Inflammatory macrophage (primary cell): ENCODE measurements at places on chromosomes 5 and 9.
A peak's percentile ranks its signal among the peaks of the same experiment; 100 is the strongest.

DNA sequence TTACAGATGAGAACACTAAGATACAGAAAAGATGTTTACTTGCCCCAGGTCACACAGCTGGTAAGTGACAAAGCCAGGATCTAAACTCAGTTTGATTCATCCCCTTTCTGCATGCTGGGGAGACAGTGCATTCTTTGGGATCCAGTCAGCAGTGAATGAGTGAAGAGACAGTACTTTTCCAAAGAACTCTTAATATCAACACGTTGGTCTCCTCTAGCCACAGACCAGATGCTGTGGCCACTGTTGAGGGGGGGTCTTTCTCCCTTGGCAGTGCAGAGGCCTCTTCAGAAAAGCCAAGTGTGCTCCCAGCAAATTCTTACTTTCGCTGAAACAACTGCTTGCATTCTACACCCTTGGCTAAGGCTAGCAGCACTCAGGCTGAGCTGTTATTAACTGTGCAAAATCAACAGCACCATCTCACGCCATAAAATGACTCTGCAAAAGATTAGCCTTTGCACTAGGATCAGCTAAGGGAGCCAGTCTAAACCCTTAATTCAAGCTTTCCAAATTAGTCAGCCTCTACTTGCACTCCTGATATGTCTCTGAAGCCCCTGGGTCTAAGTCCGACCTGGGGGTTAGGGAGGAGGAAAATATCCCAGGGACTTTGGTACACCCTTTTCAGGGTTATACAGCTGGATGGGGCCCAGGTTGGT lies 4.8 kb upstream of the TMEM171 start:
- no peak for DNase-seq

DNA sequence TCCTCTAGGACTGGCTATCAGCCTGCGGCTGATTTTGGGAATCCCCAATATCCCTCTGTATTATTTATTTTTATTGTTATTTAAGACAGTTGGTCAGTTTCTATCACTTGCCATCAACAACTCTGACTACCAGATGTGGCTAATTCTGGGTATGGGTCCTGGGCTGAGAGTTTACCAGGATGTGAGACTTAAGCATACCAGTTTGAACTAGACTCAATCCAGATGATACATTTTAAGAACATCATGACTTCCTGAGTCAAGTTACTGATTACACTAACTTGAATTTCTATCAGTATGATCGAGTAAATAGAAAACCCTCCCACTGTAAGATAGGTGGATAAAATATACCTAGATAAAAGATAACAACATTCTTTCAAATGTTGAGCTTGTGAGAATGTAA lies 634.0 kb downstream of the MAT2B start:
- no peak for DNase-seq

GRCh38 chr9:137411645-137412380 lies 11.1 kb downstream of the EXD3 start:
- DNase-seq = no peak

- DNase-seq = no peak
Observed at GRCh38 chr5:2008851-2009629, 126.3 kb upstream of the IRX4 start.

DNA sequence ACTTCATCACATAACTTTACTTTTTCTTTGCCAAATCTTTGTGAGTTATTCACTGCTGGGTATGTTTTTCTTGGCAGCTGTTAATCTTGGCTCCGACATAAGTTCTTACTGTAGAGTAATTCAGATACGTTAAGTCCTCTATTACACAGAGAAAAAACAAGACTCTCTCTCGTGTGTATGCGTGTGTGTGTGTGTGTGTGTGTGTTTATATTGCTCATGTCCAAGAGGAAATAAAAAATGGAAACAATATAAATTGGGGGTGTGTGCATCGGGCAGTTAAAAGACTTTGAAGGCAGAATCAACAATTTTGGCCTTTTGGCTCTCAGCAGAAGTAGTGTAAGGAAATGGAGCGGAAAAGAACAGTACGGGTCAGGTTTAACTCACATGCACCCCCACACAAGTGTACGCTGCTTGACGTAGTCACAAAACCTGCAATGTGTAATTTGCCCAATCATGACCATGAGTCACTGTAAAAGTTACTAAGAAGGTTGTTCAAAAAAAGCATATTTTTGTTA lies 67.2 kb upstream of the IFNE start:
- DNase-seq = no peak

- DNase-seq = no peak
Observed at GRCh38 chr5:33761139-33761538, 130.7 kb downstream of the ADAMTS12 start.

DNA sequence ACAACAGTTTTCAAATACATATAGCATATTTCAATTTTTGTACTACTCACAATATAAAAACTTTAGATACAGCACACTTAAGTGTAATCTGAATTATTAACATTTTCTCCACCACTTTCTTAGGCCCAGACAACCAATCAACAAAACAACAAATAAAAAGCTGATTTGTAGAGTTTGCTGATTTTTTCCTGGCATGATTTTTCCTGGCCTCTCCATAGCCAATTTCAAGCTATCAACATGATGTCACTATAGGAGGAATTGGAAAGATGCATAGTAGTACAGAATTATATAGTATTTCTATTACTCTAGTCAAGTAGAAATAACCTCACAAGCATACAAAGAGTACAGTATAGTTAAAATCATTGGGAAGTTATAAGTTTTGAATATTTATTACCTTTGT lies 35.1 kb upstream of the ADAMTS19 start:
- no peak for DNase-seq

GRCh38 chr5:82975396-82975795 lies 101.8 kb downstream of the TMEM167A start:
- DNase-seq = no peak

GRCh38 chr9:72137697-72138365 lies 11.4 kb upstream of the GDA start:
- no peak for DNase-seq

GRCh38 chr9:7105095-7105494 lies 347.3 kb downstream of the KDM4C start:
- peak; percentile 51 for DNase-seq

DNA sequence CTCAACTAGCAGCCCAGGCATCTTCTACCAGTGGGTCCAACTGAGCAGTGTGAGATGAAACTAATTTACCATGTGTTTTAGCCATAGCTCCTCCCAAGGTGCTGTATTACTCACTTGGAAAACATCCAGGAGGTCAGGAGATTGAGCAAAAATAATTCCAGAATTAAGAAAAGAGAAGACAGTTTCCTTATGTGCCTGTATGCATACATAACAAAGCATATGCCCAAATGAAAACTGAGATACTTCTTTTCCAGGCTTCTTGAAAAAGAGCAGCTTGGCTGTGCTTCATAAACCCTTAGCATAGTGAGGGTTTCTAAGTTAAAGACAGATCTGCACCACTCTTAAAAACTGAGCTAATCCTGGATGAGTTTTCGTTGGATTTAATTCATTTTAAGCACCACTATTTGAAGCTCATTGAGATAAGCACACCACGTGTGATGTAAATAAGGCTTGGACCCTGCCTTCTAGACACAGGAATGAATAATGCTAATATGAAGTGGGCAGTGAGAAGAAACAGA lies 119.4 kb downstream of the ADAMTS12 start:
- DNase-seq = no peak

DNA sequence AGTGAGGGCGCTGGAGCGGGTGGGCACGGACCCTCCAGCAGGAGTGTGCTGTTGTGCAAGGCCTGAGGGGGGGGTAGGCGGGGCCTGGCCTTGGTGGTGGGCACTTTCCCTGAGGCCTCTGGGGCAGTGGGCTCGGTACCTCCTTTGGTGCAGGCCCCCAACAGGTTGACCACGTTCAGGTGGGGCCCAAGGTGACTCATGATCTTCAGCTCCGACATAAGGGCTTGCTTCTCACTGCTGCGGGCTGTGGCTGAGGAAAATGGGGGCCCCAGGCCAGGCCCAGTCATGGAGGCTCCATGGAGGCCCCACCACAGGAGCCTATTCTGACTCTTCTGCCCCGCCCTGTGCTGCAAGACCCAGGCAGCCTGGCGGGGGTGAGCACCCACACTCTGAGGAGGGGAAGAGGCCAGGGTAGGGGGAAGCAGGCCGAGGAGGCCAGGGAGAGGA lies 31.5 kb downstream of the PDGFRB start:
- peak; percentile 45 for DNase-seq

DNA sequence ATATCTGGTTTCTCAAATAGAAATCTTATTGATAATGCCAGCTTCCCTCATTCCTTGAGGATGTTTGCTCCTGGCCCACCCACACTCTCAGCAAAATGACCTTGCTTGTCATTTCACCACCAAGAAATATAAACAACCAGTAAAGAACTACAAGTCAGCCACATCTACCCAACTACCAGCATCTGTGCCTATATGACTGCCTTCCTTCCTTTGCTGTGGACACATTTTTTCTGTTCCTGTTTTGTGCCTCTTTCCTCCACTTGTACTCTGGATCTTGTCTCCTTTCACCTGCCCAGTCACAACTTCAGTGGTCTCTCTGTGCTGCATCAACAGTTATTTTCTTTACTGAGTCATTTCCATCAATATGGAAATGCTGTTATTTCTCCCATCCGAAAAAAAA lies 20.3 kb downstream of the KIF2A start:
- no peak for DNase-seq

- no peak for DNase-seq
Observed at GRCh38 chr9:33435821-33436277, 11.5 kb downstream of the AQP3 start.

DNA sequence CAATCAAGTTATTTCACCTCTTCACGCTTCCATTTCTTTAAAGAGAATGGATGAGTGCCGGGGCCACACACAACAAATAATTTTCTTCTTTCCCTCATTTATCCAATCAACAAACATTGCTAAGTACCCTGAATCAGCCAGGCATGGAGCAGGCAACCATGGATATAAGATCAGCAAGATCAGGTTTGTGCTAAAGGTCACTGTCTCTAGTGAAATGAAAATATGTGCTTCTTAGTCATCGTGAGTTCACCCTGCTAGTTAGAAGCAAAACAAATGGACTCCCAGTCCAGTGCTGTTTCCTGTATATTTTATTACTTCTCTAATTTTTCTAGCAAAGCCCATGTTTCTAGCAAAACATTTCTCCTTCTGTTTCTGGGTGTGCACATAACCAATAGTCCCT lies 629.2 kb downstream of the BNC2 start:
- no peak for DNase-seq

- peak; percentile 42 for DNase-seq
Observed at GRCh38 chr9:91273853-91274552, 87.7 kb downstream of the AUH start.

DNA sequence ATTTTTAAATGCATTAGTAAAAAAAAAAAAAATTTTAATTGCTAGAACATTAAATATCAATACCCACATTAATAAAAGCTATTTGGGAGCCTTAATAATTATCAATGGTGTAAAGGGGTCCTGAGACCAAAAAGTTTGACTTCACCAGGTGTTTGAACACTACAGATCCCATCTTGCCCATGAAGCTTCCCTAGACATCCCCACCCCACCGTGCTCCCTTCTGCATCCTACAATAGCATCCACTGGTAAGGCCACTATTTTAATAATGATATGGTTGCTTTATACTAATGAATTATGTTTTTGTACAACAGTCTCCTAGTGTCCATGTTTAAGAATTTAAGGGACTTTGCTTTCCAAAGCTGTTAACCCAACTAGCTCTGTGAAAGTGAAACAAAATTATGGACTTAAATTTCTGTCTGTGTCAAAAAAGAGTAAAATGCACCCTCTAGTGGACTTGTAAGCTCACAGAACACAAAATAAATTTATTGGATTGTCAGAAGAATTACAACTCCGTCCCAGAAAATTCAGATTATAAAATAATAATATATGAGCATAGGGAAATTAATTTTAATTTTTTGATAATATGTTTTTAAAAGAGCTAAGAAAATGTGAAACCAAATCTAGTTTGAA lies 76.0 kb downstream of the ARL15 start:
- DNase-seq = peak; percentile 14

GRCh38 chr5:97454015-97454414 lies 271.0 kb upstream of the RIOK2 start:
- no peak for DNase-seq

DNA sequence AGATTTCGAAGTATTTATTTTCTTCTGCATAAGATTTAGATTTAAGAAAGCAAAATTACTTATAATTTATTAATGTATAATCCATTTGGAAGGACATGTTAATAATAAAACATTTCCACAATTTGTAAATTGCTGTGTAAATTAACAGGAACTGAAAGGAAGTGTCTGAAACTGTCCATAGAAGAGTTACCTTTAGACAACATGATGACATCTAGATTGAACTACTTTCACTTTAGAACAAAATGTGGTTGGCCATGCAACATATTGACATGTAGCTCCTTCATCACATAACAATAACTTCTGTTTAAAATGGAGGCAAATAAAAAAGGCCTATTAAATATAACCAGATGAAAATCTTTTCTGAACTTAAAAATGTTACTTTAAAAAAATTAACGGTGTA lies 1849.5 kb upstream of the ACO1 start:
- DNase-seq = no peak

DNA sequence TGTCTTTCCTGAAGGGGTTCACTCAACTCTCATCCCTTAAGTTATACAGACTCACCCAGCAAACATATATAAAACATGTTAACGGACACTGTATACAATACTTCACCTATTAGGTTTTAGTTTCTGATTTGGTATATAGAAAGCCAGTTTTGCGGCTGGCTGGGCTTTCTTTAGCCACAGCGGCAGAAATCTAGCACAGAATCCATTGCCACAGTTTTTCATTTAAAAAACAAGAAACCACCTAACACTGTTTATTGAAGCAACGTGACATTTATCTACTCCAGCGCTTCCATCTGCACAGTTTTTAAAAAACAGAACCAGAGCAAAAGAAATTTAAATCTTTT lies 67.3 kb downstream of the SNX30 start:
- no peak for DNase-seq

- no peak for DNase-seq
Observed at GRCh38 chr9:4491626-4491975, 1.3 kb downstream of the SLC1A1 start.

DNA sequence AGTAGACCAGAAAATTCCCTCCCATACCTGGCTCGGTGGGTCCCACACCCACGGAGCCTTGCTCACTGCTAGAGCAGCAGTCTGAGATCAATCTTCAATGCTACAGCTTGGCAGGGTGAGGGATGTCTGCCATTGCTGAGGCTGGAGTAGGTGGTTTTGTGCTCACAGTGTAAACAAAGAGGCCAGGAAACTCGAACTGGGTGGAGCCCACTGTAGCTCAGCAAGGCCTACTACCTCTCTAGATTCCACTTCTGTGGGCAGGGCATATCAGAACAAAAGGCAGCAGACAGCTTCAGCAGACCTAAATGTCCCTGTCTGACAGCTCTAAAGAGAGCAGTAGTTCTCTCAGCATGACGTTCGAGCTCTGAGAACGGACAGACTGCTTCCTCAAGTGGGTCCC lies 5.6 kb upstream of the GZMA start:
- DNase-seq = no peak

GRCh38 chr5:88659529-88660263 lies 223.3 kb downstream of the MEF2C start:
- DNase-seq = no peak

GRCh38 chr9:89522261-89522958 lies 24.5 kb upstream of the SEMA4D start:
- DNase-seq = peak; percentile 79
